ENCODE measurements at places on chromosomes 12 and 14.

DNA sequence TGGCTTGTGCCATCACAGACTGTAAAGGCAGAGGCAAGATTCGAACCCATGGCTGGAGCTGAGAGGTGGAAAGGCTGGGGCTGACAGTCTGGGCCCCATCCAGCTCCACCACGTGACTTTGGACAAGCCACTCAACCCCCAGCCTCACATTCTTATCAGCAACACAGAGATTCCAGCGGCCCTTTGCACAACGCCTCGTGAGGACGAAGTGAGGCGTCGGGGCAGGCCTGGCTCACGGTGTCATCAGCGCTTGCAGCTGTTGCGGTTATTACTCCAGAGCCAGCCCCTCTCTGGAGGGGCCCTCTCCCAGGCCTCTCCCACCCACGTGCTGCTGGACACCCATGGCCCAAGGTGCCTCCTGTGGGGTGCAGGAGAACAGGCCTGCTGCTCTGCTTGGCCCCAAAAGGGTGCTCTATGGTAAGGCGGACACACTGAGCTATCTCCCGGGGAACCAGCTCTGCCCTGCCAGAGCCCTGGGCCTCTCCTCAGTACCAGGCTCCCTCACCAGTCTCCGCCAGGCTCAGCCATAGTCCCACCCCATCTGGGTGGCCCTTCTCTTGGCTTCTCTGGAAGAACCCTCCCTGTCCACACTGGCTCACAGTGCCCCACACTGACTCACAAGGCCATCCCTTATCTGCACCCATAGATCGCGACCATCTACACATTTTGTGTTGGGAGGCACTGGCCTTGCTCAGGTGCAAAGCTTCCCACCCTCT lies 21.1 kb downstream of the CHGA start:
- DNase-seq = no peak

GRCh38 chr12:64545081-64545382 lies 65.3 kb upstream of the RASSF3 start:
- no peak for DNase-seq

GRCh38 chr12:130216031-130216430 lies 53.8 kb downstream of the FZD10 start:
- DNase-seq = no peak

DNA sequence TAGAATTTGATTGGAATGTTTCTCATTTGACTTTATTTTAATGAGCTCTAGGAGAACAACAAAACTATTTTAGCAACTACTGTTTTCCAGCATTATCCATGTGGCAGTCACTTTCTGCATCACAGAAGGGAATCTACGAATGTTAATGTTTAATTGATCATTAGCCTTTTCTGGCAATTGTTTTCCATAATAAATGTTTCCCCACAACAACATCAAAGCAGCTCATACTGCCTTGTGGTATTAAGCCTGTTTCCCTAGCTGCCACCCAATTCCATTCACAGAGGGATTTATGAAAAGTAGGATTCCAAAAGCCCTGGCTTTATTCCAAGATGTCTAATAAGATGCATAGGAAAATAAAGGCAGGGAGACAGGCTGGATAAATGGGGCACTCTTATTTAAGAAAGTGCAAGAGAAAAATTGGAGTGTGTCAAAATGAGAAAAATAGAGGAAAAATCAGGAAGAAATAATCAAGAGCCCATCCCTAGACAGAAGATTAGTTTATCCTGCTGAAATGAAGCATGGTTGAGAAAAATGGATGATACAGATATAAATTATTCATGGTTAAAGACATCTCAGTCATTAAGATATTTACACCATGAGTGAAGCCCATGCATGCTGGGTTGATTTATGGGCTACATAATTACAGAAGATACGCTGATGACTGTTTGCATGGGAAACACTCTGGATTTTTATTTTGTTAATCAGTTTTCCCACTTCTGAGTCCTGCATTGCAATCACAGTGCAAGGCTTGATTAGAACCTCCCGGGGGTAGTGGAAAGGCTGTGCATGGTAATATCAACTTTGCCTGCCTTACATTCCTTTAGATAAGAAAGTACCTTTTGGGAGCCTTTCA lies 180.3 kb downstream of the HELB start:
- no peak for DNase-seq

DNA sequence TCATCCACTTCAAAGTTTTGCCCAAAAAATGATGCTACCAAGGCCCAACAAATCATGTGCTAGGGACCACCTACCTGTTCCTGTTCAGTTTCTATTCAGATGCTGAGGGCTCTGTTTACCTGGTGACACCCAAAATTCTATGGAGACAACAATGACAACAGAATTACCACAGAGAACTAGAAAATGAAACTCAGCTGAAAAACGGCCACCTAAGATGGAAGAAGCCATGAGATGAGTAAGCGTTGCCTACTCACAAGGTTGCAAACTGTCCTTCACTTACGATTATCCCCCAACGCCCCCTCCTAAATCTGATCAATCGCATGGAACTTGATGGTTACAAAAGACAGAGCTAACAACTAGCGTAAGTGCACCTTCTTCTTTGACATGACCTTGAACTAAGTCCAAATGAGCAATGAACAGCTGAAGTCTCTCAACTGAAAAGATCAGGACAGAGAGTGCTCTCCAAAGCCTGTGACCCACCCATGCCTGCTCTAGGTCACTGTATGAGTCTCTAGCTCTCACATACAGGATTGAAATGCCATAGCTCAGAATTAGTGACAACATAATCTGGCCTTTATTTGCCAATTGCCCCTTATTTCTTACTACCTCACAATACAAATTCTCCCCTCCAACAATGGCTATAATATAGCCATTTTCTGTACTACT lies at the start of gene RNASE11:
TSS of gene RNASE11 (minus strand) at position 513 of the 666 bp plus-strand sequence.
- no peak for DNase-seq

DNA sequence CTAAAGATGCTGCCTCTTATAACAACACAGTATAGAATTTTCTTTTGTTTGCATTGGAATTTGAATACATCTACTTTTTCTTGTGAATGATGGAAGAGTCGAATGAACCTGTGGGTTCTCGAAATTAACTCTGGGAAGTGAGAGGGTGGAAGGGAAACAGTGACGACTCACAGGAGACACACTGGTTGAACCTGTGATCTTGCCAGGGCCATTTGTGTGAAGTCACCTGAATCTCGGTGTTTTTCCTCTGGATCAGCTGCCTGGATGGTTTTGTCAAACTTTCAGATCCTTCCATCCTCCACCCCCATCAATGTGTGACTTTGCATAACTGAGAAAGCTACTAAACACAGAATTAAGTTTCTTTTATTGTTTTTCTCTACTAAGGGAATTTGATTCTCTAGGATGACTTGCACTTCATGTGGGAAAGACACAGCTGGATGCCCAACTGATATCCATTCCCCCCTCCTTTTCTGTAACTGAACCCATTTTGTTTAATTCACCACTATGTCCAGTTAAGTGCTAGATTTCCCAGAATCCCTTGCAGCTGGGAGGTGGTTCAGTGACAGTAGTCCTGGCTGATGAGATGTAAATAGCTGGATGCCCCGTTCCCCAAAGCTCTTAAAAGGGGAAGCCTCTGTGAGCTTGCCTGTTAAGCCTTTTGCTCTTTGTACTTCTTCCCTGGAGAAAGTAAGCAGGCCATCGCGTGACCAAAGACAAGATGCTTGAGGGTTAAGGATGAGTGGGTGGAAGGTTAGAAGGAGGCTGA lies 6.3 kb downstream of the PPFIBP1 start:
- no peak for DNase-seq

DNA sequence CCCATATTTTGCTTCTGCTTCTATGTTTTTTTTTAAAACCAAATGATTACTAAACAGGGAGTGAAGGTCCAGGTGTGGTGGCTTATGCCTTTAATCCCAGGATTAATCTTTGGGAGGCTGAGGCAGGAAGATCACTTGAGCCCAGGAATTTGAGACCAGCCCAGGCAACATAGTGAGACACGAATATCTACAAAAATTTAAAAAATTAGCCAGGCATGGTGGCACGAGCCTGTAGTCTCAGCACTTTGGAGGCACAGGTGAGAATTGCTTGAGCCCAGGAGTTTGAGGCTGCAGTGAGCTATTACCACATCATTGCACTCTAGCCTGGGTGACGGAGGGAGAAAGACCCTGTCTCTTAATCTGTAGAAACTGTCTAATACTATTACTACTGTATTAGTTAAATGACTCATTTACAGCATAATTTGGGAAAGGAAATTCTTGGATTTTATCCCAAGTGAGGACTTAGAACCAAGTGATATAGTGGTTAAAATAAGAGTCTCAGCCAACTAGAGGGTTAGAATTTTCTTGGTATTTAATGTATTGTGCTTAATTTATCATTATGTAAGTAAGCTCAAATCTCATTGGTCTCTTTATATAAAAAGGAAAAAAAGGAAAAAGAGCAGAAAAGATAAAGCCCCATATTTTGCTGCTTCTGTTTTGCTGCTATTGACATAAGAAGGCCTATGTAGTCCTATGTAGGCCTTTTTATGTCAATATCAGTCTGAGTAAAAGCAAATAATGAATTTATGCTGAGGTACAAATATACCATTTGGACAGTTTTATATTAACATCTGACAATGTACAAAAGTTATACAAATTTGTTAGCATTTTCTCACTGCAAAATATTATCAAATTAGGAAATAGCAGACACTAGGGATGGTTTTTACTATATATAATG lies 163.4 kb downstream of the RAD51B start:
- no peak for DNase-seq

- DNase-seq = no peak
Observed at GRCh38 chr12:98259693-98260092, 255.7 kb upstream of the TMPO start.

DNA sequence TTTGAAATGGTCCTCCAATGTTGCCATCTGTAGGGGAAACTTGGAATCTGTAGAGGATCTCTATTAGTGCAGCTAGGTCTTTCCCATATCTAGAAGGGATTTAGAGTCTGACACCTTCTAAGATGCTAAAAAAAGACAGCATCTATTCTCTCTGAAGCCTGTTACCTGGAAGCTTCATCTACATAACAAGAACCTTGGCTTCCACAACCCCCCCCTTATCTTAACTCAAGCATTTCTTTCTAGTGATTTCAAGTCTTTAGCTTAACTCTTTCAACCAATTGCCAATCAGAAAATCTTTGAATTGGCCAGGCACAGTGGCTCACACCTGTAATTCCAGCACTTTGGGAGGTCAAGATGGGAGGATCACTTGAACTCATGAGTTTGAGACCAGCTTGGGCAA lies 543.3 kb downstream of the TRHDE start:
- DNase-seq = no peak

- no peak for DNase-seq
Observed at GRCh38 chr14:94540031-94540794, 21.0 kb upstream of the SERPINA4 start.

GRCh38 chr12:70661466-70662161 lies 24.4 kb upstream of the PTPRB start:
- DNase-seq = no peak

DNA sequence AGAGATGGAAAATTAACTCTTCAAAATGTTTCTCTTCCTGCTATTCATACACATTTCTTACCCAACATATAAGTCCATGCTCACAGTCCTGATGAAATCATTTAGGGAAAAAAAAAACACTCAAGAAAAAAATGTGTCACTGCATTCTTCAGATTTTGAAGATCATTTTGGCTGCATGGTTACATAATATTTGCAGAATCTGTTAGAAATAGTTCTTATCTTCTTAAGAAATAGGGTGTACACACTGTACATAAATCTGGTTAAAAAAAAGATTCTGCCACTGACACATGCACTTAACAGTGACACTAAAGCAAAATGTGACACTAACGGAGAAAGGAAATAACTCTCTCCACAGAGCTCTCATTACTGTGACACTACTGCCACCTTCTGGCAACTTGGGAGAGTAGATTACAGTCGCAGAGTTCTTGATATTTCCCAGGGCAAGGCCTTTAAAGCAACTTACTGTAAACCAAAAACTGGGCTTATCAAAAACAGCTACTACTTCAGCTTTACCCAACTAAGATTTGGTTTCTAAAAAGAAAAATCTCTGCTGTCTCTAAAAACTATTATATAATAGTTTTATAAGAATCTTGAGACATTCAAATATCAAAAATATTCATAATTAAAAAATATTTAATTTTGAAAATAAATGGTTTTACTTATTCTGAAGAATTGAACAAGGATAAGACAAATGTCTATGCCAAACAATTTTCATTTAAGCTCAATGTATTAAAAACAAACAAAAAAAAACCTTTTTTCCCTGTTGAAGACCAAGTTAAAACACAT lies 65.0 kb downstream of the SETD3 start:
- peak; percentile 53 for DNase-seq

GRCh38 chr12:125386652-125387051 lies 321.4 kb downstream of the AACS start:
- DNase-seq = no peak

GRCh38 chr14:91315844-91316267 lies 71.4 kb upstream of the GPR68 start:
- DNase-seq = peak; percentile 73

- DNase-seq = no peak
Observed at GRCh38 chr14:102277874-102278630, 26.9 kb downstream of the MOK start.

- no peak for DNase-seq
Observed at GRCh38 chr12:4719821-4720636, at the start of gene GALNT8. GALNT8 (plus strand) TSS chr12:4720400; CDS start chr12:4720678, 278 bp downstream.

DNA sequence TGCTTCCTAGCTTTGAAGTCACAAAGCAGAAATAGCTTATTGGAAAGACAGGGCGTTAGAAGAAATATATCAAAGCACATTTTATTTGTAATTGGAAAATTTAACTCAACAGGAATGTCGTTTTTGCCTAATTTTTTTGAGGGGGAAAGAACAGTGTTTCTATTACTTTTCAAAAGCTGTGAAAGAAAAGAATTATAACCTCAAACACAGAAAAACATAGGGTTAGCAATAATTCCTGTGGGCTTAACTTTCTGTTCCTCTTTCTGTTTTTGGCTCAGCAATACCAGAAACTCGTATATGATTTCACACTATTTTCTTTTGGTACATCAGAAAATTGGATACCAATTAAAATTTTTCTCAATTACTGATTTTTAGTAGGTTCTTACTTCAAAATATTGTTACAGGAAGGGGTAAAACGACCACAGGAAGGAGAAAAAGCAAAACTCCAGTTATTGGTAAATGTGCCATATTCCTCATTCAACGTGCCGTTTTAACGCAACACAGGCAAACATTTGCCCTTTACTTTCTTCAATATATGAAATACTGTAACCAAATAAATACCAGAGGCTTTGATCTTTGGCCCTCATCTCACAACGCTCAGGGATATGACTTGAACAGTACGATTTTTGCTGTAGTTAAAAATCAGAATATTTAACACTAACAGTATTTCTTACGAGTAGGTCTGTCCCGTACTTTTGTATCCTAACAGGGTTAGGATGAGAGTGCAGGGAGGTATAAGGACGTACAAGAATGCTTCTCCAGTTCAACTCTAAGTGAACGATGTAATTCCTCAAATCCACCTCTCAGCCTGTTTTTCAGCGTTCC lies 1.3 kb upstream of the RNU6-7 start:
- DNase-seq = no peak

DNA sequence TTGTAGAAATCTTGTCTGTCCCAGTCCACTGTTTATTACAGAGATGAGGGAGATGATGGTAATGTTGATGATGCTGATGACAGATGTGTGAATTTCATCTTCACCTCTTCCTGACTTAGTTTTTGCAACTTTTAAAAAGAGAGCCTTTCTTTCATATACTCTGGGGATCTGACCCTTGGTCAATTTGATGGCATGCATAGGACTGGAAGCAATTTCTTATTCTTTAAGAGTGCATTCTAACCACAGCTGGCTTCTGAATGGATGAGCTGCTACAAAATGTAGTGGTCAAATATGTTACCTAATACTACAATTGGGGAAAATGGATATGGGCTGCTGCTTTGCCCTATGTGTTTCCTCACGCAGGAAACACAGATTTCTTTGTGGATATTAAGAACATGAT lies 80.8 kb downstream of the MYRFL start:
- no peak for DNase-seq

GRCh38 chr12:24081092-24081529 lies 131.6 kb upstream of the SOX5 start:
- DNase-seq = no peak

- no peak for DNase-seq
Observed at GRCh38 chr12:54159589-54159988, 29.2 kb downstream of the SMUG1 start.
